ENCODE measurements at places on chromosomes 2 and 18.

- DNase-seq, result no peak
Observed at GRCh38 chr2:192123847-192124246, 70.9 kb downstream of the TMEFF2 start.

DNA sequence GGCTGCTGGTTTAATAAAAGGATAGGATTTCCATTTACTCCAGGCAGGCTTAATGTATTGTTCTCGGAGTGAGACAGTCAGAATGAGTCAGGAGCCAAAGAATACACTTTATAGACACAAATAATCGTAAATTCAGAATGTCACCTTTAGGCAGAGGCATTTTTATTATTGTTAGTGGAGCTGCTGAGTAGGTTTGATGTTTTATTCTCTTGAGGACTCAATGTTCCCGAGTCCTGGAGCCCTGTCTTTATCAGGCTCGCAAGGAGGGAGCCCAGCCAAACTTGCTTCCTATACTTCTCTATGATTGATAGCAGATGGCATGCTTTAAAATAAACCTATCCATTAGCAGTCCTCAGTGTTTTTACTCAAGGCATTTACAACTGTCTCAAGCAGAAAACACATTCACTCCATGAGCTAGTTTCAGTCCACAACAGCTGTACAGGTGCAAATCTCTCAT, 492.3 kb upstream of the ZEB2 start:
- no peak for DNase-seq

DNA sequence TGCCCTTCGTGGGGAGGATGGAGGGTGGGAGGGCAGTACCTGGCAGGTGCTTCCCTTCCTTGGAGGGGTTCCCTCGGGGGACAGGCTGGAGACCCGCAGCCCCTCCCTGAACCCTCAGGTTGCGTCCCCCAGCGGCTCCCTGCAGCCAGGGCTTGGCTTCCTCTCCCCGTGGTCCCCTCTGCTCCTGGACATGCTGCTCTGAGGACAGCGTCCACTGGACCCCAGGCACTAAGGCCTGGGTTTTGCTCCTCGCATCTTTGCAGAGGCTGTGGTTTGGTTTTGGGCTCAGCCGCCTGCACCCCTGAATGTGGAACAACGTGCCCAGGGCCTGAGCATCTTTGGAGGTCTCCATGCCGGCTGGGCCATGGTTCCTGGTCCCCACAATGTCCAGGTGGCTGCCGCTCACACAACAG, 133.5 kb downstream of the PTGR3 start:
- DNase-seq, result no peak

GRCh38 chr2:228675646-228676045, 494.2 kb upstream of the SPHKAP start:
- DNase-seq, result no peak

GRCh38 chr2:54468673-54469072, 12.5 kb downstream of the SPTBN1 start:
- no peak for DNase-seq

GRCh38 chr2:42196403-42197267, 27.5 kb downstream of the EML4 start:
- DNase-seq, result peak; percentile 24

- no peak for DNase-seq
Observed at GRCh38 chr2:168245074-168245825, 2.1 kb downstream of the STK39 start.

DNA sequence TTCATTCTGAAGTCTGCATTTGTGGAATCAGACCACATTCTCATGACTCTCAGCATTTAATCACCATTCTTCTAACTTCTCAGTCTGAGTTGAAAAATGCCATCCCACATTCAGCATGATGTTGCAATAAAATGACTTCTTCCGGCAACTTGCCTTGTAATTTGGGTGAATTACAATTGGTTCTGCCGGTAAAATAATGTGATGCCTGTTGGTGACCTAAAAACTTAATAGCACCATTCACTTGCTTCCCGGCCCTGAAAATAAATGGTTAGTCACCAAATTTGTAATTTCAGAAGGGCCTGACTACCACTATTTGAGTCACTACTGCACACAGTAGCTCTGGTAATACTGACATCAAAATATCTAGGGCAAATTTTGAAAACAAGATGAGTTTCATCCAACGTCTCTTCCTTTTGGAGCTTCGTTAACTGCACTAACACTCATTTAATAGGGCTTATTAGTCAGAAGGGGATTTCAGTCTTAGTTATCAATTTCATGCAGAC, 637.1 kb upstream of the CHAC2 start:
- DNase-seq, result no peak

GRCh38 chr2:151087377-151087776, 174.3 kb downstream of the RBM43 start:
- DNase-seq, result no peak

- DNase-seq, result no peak
Observed at GRCh38 chr2:124985270-124985669, 960.2 kb downstream of the CNTNAP5 start.

DNA sequence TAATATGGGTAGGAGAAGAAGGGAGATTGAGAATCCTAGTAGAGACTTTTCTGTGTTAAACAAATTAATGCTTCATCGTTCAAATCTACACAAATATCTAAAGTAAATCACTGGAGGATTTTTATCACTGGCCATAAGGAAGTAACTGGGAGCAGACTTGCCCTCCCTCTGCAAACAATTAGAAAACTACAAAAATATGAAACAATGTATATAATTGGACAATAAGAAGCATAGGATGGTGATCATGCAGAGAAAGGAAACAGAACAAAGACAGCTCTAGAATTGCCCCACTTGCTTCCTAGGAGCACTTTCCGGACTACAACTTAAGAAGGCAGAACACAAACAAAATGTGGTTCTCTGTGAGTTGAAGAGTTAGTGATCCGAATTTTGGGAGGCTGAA, 452.7 kb upstream of the KLHL29 start:
- no peak for DNase-seq

DNA sequence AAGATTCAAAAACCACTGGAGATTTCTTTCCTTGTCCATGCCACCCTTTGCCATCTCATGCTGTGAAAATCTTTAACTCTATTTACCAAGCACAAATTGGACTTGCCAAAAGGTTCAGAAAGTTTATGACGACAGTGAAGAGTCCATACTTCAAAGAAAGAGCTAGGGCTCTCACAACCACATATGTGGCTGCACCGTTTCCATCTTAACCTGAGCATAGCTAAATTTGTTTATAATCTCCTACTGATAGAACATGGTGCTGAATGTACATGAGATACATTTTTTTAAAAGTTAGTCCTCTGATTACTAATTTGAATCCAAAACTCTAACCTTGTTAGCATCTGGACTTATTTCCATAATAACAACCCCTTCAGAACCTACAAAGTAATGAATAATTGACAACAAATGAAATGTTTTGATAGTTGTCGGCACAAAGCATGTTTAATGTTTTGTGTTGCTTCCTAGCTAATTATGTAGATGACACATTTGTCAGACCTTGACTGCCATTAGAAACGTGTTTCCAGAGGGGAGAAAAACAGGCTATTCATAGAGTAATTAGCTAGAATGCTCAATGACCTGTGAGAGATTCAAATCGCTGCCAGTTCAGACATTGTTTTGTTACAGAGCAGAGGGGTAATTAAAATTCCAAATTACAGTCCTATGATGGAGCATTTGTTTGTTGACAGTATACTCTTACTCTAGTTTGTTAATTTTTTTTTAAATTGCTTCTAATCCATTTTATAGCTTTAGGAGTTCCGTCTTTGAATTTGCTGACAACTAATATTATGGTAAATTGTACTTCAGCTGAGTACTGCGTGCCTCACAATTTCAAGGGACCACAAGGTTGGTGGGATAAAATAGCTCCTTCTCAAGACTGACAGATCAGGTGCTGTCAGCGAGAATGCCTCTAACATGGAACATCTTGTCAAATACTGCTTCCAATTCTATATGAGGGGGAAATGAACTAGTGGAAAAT, 31.8 kb downstream of the ARHGAP15 start:
- no peak for DNase-seq

- DNase-seq, result no peak
Observed at GRCh38 chr2:10245021-10245420, 57.7 kb upstream of the HPCAL1 start.

GRCh38 chr18:38972571-38972970, 1407.0 kb upstream of the CELF4 start:
- no peak for DNase-seq

DNA sequence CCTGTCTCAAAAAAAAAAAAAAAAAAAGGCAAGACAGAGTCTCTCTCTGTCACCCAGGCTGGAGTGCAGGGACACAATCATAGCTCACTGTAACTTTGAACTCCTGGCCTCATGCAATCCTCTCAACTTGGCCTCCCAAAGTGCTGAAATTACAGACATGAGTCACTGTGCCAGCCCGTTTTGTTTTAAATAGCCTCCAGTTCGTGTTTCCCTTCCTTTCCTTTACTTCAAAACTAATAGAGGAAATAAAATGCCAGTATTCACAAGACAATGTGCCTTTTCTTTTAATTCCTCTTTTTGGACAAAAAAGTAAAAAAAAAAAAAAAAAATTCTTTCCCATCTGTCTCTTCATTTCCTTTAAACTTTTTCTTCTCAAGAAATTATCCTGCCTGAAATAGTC, 54.5 kb upstream of the ACMSD start:
- no peak for DNase-seq

GRCh38 chr18:78679031-78679430, 300.6 kb upstream of the SALL3 start:
- no peak for DNase-seq

DNA sequence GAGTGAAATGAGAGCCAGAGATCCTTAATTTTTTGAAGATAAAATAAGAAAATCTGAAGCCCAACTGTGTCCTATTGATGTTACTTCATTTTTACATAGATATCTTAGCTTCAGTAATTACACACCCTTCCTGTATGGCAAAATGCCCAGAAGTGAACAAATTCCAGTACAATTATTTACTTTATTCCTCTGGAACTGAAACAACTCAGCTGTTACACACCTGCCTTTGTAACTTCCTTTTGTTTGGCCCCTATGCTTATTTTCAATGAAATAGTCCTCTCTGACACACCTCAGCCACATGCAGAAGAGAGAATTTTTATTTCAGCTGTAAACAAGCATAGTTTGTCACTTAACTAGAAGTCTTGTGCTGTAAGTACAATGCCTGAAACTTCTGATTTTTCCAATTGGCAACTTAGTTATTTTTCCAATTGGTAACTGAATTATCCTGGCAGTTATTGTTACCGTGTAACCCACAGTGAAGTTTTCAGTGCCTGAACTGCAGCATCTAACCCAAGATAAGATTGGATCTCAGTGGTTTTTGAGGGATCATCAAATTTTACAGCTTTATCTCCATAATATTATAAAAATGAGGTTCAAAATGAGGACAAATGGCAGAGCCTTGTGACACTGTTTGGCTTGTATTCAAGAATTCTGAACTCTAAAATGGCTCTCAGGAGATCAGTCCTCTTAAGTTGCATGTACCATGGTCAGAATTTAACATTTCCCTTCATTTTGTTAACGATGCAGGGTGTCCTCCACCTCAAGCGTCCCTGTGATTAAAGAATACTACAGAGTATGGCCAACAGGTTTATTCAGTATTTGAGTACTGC, 82.6 kb downstream of the PKP4 start:
- DNase-seq, result no peak

DNA sequence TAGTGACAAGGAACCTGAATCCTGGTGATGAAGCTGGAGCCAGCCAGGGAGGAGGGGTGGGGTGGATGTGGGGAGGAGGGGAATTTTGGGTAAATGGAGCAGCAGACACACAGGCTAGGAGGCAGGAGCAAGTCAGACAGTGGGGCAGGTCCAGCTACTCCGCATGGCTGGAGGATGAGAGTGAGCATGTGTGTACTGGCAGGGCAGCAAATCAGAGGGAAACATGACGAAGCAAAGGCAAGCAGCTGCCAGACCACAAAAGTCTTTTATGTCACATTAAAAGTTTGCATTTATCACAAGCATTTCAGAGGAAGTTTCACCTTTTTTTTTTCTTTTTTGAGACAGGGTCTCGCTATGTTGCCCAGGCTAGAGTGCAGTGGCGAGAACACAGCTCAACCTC, 11.9 kb upstream of the KIDINS220 start:
- no peak for DNase-seq

GRCh38 chr2:137846993-137847392, 117.3 kb upstream of the HNMT start:
- DNase-seq, result no peak

- no peak for DNase-seq
Observed at GRCh38 chr18:33735428-33735827, 157.4 kb downstream of the ASXL3 start.

GRCh38 chr2:125855204-125855603, 800.8 kb upstream of the GYPC start:
- no peak for DNase-seq

- no peak for DNase-seq
Observed at GRCh38 chr2:201450954-201451291, 335 bp downstream of the TRAK2 start.

GRCh38 chr2:215888680-215889079, 124.7 kb downstream of the MREG start:
- no peak for DNase-seq

DNA sequence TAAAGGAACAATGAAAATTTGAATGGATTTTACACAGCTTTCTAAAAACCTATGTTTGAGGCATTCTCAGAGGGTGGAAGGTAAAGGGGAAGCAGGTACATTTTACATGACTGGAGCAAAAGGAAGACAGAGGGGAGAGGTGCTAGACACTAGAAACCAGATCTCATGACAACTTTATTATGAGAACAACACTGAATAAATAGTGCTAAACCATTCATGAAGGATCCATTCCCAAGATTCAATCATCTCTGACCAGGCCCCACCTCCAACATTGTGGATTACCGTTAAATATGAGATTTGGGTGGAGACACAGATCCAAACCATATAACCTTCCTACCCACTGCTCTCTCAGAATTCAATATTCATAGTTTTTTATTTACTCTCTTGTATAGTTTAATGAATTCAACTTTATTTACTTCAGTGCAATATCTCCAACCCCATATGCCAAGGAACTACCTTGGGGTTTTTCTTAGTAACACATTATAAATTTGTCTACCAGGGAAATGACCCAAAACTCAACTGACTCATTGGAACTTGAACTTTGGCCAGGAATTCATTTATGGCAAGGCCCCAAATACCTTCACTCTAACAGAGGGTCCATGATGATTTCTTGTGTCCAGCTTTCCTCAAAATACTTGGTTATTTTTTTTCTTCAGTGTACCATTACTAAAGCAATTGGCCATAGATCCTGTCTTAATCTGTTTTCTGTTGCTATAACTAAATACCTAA, 317.8 kb downstream of the GULP1 start:
- DNase-seq, result no peak

DNA sequence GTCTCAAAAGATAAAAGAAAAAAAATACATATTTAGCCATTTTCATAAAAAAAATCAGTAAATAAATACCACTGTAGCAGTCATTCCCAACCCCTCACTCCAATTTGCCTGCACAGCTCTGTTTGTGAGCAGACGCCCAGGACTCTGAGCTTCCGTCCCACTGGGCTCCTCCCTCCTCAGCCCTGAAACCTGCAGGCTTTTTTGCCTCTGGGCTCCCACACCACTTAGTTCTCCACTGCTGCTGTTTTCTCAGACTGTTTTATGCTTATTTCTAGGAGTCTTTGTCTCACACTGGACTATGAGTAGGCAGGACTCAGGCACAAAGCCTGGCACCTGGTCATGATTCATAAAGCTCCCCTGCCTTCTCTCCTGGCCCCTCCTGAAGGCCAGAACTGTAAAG, 6.1 kb upstream of the CXCR1 start:
- no peak for DNase-seq

GRCh38 chr2:50765146-50765545, 266.8 kb downstream of the NRXN1 start:
- no peak for DNase-seq

Measured in activated T-cell treated with anti-CD3 and anti-CD28 coated beads for 4 hours (primary cell).